ENCODE measurements at places on chromosomes 16 and 17.

- peak; percentile 76 for DNase-seq
Measured at GRCh38 chr17:78130437-78131101, at the start of gene TMC8. Gene TMC8 (plus strand): TSS chr17:78130771. CDS start chr17:78131589, 818 bp downstream.

DNA sequence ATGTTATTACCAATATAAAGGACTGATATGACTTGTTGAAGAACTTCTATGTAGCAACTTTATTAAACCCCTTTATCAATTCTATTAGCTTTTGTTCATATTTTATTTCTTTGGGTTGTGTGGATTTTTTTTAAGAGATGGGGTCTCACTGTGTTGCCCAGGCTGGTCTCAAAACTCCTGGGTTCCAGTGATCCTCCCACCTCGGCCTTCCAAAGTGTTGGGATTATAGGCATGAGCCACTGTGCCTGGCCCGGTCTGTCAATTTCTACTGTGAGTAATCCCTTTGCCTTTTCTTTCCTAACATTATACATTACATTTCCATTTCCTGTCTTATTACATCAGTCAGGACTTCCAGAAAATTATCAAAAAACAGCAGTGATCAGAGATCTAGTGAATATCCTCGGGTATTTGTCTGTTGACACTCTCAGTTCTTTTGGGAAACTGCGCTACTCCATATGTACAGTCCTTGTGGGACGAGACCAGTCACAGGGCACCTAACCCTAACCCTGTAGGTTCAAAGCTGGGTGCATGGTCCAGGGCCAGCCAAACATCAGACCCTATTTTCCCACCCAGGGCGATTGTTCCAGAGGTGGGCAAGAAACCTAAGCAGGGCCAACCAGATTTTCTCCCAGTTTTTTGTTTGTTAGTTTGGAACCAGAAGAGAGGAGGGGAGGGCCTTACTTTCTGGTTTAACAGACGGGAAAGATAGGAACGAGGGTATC is 1.7 kb upstream of the SLC47A1 start:
- no peak for DNase-seq

DNA sequence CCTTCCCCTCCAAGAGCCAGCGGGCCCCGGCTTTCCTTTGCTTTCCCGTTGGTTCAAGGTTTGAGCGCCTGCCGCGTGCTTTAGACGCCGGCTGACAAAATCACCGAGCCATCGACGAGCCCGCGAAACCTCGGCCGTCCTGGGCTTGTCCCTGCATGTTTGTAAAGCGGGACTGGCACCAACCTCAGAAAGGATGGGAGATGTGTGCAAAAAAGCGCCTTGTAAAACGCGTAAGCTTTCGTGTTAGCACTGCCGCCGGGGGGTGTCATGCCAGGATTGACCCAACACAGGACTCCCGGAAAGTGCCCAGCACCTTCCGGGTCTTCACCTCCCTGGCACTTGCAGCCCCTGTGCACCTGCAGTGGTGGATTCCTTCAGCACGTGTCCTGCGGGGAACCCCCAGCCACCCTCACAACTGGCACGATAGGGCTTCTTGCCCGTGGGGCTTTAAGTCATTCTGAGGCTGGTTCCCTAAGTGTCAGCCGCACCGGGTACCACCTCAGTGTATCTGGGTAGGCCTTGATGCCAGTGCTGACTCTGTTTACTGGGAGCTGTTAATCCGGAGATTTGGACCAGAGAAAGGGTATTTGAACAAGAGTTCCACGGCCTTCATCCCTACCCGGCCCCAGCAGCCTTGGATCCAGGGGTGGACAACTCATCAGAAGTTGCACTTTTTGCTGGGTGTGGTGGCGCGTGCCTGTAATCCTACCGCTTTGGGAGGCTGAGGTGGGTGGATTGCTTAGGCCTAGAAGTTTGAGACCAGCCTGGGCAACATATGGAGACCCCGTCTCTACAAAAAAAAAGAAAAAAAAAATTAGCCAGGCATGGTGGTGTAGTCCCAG is 817 bp downstream of the NDUFAF8 start:
- peak; percentile 56 for DNase-seq

DNA sequence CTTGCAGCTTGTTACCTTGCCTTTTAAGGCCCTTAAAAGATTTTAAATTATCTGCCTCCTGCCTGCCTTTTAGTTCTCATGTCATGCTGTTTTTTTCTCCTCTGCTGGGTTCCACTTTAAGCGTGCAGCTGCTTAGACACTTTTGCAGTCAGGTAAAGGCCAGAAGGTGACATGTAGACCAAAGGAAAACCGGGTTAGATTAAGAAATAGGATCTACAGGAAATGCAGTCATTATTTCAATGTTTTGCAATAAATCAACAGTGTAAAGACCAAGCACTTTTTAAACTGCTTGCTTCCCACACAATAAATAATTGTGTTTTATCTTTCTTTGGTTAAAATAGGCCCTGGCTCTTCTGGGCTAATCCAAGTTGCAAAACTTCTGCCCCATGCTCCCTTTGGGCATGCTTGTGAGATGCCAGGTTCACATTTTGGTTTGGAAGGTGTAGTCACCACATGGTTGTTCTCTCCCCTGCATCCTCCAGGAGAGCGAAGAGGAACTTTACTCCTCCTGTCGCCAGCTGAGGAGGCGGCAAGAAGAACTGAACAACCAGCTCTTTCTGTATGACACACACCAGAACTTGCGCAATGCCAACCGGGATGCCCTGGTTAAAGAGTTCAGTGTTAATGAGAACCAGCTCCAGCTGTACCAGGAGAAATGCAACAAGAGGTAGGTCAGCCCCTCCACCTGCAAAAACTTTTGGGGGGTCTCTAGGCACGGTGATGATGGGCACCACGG is 54.9 kb downstream of the SDR42E1 start:
- DNase-seq: no peak

Measured in activated naive CD8-positive, alpha-beta T cell treated with anti-CD3 and anti-CD28 coated beads, Interleukin-2, amount 50 U/mL, for 24 hours (primary cell).